Activated CD4-positive, alpha-beta memory T cell treated with anti-CD3 and anti-CD28 coated beads, Interleukin-2, amount 10 ng/mL, durations not matched to agents 7 days and 5 days (primary cell): ENCODE measurements at places on chromosomes 2 and 18. TPM values are rescaled to one million over a fixed set of nuclear protein-coding genes. Genes with fewer than 3 reads are reported as not detected.

DNA sequence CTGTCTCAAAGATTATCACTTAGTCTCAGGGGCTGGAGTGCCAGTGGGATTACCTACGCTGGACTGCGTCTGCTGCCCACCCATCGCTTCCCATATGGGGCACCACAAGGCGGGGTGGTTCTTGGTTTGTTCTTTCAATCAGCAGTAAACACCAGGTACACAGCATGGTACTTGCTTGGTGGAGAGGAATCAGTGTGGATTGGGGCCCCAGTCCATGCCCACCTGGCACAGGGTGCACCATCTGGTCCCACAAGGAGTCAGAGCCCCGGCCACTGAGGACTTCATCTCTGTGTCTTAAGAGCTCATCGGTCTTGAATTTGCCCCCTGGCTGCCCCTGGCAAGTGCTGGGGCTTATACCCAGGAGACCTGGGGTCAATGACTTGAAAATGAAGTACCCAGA lies 96.2 kb downstream of the GLI2 start:
- DNase-seq, result no peak

GRCh38 chr2:3462493-3463104 lies 56.7 kb downstream of the ADI1 start:
- DNase-seq, result no peak

DNA sequence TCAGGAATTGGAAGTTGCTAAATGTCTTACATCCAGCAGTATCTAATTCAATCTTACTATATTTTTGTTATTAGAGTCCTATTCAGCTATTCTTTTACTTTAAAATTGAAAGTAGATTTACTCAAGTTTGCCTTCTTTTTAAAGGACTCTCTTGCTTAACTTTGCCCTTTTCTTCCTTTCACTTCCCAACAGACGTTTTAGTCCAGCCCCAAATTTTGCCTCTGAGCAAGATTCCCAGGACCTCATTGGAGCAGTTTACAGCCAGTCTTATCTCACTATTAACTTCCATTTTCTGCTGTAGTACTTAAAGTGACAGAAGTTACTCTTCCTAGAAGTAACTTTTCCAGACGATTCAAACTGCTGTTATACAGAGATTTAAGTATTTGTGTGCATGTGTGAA lies 1.7 kb upstream of the PRKD3 start:
- no peak for DNase-seq

DNA sequence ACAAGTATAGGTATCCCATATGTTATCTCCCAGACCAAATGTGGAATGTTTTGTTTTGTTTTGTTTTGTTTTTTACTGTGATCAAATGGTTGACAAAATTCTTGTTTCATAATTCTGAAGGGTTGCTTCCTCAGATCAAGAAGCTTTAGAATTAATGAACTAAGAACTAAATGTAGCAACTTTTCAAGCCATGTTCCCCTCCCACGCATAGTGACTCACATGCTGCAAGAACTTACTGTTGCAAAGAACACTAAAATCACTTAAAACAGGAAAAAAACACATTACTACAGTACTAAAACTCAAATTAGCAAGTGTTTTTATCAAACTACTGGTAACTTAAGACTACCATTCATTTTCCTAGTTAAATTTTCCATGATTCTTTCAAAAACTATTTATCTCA lies 30.6 kb downstream of the HNRNPLL start:
- no peak for DNase-seq

DNA sequence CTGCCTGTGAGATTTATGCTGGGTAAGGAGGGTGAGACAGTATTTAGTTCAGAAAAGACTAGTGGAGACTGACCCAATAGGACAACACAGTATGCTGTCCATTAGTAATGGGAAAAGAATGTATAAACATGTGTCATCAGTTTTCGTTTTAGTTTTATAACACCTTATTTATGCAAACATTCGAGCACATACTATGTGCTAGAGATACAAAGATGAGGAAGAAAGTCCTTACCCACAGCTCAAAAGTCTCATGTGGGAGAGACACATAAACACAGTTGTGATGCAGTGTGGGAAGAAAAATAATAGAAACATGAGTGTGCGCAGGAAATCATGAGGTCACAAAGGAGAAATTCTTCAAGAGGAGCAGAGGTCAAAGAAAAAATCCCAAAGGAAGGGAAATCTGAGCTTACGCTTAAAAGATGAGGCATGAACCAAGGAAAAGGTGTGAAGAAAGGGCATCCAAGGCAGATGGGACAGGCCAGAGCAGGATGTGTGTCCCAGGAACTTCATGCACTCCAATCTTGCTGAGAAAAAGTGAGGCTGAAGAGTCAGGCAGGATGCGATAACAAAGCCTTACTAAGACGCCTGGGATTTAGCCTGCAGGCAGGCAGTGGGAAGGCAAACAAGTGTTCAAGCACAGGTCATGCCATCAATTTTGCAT lies 8.1 kb downstream of the METTL21A start:
- no peak for DNase-seq

GRCh38 chr18:22639561-22639960 lies 221.8 kb upstream of the CTAGE1 start:
- DNase-seq, result no peak

DNA sequence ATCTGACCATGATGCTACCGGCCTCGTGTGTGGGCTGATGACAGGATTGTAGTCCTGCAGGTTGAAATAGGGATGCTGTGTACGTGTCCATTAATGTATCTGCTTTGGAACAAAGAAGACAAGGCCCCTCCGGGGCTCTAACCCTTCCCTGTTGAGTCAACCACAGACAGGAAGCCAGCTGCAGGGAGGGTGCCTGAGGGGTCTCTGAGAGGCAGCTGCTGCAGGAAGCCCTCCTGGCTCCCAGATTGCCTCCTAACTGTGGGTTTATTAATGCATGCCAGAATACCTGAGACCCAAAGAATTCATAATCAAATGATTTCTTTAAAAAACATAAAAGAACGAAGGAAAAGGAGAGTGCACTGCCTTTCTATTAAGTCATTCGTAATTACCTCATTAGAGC lies 140.4 kb downstream of the CELF4 start:
- no peak for DNase-seq

- no peak for DNase-seq
Measured at GRCh38 chr18:48336332-48336731, 72.9 kb downstream of the ZBTB7C start.

DNA sequence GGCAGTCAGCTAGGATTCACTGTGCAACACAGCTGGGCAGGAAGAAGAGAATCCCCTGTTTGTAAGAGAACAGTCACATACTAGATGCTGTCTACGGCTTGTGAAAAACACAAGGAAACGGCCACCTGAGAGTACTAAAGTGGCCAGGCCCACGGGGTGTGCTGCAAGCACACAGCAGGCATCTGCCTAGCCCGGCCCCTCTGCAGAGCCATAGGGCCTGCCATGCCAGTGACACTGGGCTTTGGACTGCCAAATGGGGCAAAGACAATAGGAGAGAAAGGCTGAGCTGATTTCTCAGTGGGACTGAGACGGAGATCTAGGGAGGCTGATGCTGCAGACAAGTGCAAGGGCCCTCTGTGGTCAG lies 10.3 kb downstream of the TUBB6 start:
- no peak for DNase-seq

GRCh38 chr18:26304511-26304910 lies 78.3 kb downstream of the TAF4B start:
- DNase-seq, result no peak

- peak; percentile 34 for DNase-seq
Measured at GRCh38 chr2:233974530-233975071, 57.4 kb downstream of the TRPM8 start.

- no peak for DNase-seq
Measured at GRCh38 chr2:120474486-120474885, 128.6 kb downstream of the INHBB start.

The ZNF521 gene
- total RNA-seq, result not detected

The SPATA3 gene
- 0.35 TPM for total RNA-seq

The RASGRP3 gene
- total RNA-seq, result 8.4 TPM

The NOL4 gene
- total RNA-seq, result not detected

The PASK gene
- 58.9 TPM for total RNA-seq

The RAB27B gene
- total RNA-seq, result 5.0 TPM

The COX7A2L gene
- 102 TPM for total RNA-seq
